Stimulated activated CD8-positive, alpha-beta memory T cell treated with anti-CD3 and anti-CD28 coated beads, Interleukin-15, amount 100 ng/mL, for 4 hours (primary cell): ENCODE measurements at places on chromosomes 12 and 14.

- DNase-seq = no peak
These were observed 30.0 kb downstream of the ELK3 start for GRCh38 chr12:96224219-96224615.

GRCh38 chr12:23731035-23731434, 218.4 kb downstream of the SOX5 start:
- no peak for DNase-seq

DNA sequence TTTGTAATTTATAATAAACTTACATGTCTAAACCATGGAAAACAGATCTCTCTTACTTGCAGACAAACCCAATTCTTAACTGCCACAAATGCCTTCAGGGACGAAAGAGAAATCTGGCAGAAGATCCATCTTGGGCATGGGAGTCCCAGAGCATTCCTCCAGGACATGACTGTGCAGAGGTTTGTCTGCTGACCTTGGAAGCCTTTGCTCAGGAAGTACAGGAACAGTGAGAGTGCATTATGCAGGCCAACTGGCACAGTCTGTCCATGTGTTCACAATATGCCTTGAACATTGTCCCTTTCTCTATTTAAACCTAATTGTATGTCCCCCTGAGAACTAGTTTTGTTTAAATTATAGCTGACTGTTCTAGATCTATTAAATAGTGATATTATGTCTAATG, 467.1 kb downstream of the ATP23 start:
- no peak for DNase-seq

- DNase-seq = no peak
These were observed 56.7 kb downstream of the FBRSL1 start for GRCh38 chr12:132546647-132547046.

GRCh38 chr14:23078692-23079116, 16.2 kb downstream of the ACIN1 start:
- DNase-seq = no peak

DNA sequence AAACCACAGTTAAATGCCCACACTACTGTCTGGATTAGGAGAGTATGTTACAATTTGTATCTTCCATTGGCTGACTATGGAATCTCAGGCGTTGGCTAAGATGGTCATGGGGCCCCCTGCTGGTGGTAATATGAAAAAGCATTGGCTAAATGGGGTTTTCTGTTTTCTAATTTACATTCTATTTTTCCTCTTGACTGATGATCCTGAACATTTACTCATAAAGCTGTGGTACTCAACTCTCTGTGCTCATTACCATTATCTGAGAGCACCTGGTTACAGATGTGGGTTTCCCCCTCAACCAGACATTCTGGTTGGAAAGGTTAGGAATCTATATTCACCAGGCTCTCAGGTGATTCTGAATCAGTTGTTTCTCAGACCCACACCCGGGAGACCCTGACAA, 64.8 kb downstream of the WSCD2 start:
- no peak for DNase-seq
